ENCODE measurements at places on chromosomes 16 and 17.

DNA sequence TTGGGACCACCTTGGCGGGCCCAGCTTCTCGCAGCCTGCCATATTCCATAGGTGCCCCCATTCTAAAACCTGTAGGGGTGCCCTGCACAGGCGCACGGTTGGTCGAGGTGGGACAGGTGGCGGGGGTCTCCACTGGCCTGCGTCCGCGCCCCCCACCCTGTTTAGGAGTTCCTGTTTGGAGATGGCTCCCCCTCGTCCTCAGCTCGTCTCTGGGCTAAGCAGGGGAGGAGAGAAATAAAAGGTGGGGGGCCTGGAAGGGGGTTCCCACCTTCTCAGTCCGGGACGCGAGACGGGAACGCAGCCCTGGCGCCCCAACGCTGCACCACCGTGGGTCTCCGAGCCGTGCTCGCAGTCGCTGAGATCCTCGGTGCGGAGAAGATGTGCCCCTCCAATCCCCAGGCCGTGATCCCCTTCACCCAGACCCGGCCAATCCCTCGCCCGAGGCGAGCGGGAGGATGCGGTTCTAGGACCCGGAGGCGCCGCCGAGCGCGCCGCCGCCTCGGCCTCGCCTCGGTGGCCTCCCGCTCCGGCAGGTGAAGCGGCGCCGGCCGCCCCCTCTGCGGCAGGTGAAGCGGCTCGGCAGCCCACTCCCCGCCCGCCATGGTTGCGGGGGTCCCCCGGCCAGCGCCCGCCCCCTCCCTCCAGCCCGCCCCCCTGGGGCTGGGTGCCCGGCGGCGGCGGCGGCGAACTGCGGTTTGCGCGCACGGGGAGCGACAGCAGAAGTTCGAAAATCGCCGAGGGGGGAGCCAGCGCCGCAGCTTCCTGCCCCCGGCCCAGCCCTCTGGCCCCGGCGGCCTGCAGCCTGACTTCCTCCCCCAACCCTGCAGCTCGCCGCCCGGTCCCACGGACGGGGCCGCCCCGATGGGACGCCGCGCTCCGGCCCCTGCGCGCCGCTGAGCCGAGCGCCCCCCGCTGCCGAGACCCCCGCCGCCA, at the start of gene FMNL1:
Gene FMNL1 (plus strand): TSS at position 805 of the 933 bp plus-strand sequence. CDS start 240 bp downstream, outside the sequence.
- no peaks in the 10 kb centered on the region for H3K27me3 ChIP-seq
- peak within 1 kb of the TSS; percentile 92 for H3K4me3 ChIP-seq
- peak; percentile 82 for DNase-seq

- H3K4me3 ChIP-seq: no peak overlapping the region
- DNase-seq: no peak
- no peaks in the 10 kb centered on the region for H3K4me1 ChIP-seq
- peaks cover 13% of the 10 kb centered on the region for H3K36me3 ChIP-seq
Measured at GRCh38 chr16:72938795-72939164, 109.1 kb downstream of the ZFHX3 start.

- H3K36me3 ChIP-seq: no peaks in the 10 kb centered on the region
- no peak overlapping the region for H3K4me3 ChIP-seq
- peaks cover 15% of the 10 kb centered on the region for H3K27me3 ChIP-seq
- H3K4me1 ChIP-seq: peaks cover 17% of the 10 kb centered on the region
Measured at GRCh38 chr17:39615434-39615833, 7.7 kb upstream of the NEUROD2 start.

DNA sequence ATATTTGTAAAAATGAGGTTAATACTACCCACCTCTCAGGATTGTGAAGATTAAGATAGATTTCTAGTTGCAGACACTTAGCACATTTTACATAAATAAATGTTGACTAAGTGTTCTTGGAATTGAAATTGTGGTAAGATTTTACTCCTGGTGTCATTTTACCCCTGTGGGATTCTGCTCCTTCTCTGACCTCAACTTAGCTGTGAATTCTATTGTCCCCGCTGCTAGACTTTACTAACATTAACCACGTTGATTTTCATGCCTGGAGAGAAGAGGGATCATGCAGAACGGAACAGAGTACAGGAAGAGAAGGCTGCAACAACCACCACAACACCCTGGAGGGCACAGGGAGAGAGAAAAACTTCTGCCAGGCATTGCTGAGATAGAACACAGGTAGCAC, 2.1 kb upstream of the TOM1L1 start:
- no peak overlapping the region for H3K4me3 ChIP-seq
- H3K36me3 ChIP-seq: no peaks in the 10 kb centered on the region
- no peaks in the 10 kb centered on the region for H3K4me1 ChIP-seq
- no peak for DNase-seq

- H3K27ac ChIP-seq: no peak overlapping the region
- no peak for DNase-seq
- H3K4me1 ChIP-seq: no peaks in the 10 kb centered on the region
- no peak overlapping the region for H3K4me3 ChIP-seq
Measured at GRCh38 chr16:49183911-49184310, 97.7 kb downstream of the CBLN1 start.

GRCh38 chr16:85239239-85239638, 127.0 kb upstream of the CIBAR2 start:
- no peak overlapping the region for H3K27ac ChIP-seq
- no peak for DNase-seq
- no peak overlapping the region for H3K4me3 ChIP-seq
- H3K27me3 ChIP-seq: peaks cover 27% of the 10 kb centered on the region
- no peaks in the 10 kb centered on the region for H3K36me3 ChIP-seq

- no peak overlapping the region for H3K4me3 ChIP-seq
- DNase-seq: no peak
- peaks cover 28% of the 10 kb centered on the region for H3K4me1 ChIP-seq
Measured at GRCh38 chr17:78706271-78706915, 75.7 kb downstream of the CYTH1 start.

- no peaks in the 10 kb centered on the region for H3K27me3 ChIP-seq
- peaks cover 17% of the 10 kb centered on the region for H3K4me1 ChIP-seq
- DNase-seq: no peak
- H3K36me3 ChIP-seq: peaks cover 21% of the 10 kb centered on the region
- no peak overlapping the region for H3K4me3 ChIP-seq
Measured at GRCh38 chr16:4358236-4358635, 7.1 kb upstream of the PAM16 start.

DNA sequence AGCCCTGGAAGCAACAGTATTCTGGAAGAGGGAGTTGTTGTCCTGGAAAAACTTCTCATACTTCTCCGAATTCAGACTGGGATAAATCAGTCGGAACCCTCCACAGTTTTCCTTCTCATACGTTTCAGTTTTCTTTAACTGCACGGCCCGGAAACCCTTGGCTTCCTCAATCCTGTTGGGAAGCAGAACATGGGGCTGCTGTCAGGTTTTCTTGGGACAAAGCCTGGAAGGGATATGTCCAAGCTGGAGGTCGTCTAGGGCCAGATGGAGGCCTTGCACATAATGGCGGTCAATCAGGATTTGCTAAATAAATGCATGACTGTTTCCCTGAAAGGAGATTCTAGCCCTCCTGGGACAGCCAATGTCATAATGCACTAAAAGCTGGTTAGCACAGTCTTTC, 29.2 kb downstream of the TTLL6 start:
- no peak overlapping the region for H3K27ac ChIP-seq
- peaks cover 17% of the 10 kb centered on the region for H3K27me3 ChIP-seq
- no peak for DNase-seq
- no peaks in the 10 kb centered on the region for H3K36me3 ChIP-seq
- no peaks in the 10 kb centered on the region for H3K4me1 ChIP-seq

- no peak for DNase-seq
- H3K27me3 ChIP-seq: peaks cover 16% of the 10 kb centered on the region
- peaks cover 3% of the 10 kb centered on the region for H3K4me1 ChIP-seq
- H3K36me3 ChIP-seq: no peaks in the 10 kb centered on the region
- H3K4me3 ChIP-seq: no peak overlapping the region
- no peak overlapping the region for H3K27ac ChIP-seq
Measured at GRCh38 chr16:58384437-58385055, 7.7 kb upstream of the GINS3 start.

GRCh38 chr17:5788266-5788900, 204.1 kb upstream of the NLRP1 start:
- H3K27ac ChIP-seq: no peak overlapping the region
- DNase-seq: no peak
- no peaks in the 10 kb centered on the region for H3K4me1 ChIP-seq
- H3K27me3 ChIP-seq: peaks cover 5% of the 10 kb centered on the region
- no peaks in the 10 kb centered on the region for H3K36me3 ChIP-seq

GRCh38 chr17:48393283-48393682, 36.7 kb downstream of the SKAP1 start:
- no peaks in the 10 kb centered on the region for H3K36me3 ChIP-seq
- no peaks in the 10 kb centered on the region for H3K27me3 ChIP-seq
- no peaks in the 10 kb centered on the region for H3K4me1 ChIP-seq
- H3K4me3 ChIP-seq: no peak overlapping the region
- no peak for DNase-seq

- H3K4me1 ChIP-seq: no peaks in the 10 kb centered on the region
- peaks cover 9% of the 10 kb centered on the region for H3K27me3 ChIP-seq
- no peaks in the 10 kb centered on the region for H3K36me3 ChIP-seq
Measured at GRCh38 chr16:83619381-83620150, 188.2 kb upstream of the HSBP1 start.

GRCh38 chr16:84603140-84603816, 14.6 kb downstream of the COTL1 start:
- H3K4me3 ChIP-seq: peak overlapping the region; percentile 74
- H3K27ac ChIP-seq: peak overlapping the region; percentile 99
- H3K27me3 ChIP-seq: no peaks in the 10 kb centered on the region
- peaks cover 10% of the 10 kb centered on the region for H3K36me3 ChIP-seq

GRCh38 chr16:85935391-85935973, 36.5 kb downstream of the IRF8 start:
- DNase-seq: no peak
- no peaks in the 10 kb centered on the region for H3K36me3 ChIP-seq
- peak overlapping the region; percentile 66 for H3K4me3 ChIP-seq
- peaks cover 71% of the 10 kb centered on the region for H3K4me1 ChIP-seq
- peak overlapping the region; percentile 98 for H3K27ac ChIP-seq
- H3K27me3 ChIP-seq: no peaks in the 10 kb centered on the region

GRCh38 chr16:21643785-21644184, 8.6 kb downstream of the IGSF6 start:
- peaks cover 34% of the 10 kb centered on the region for H3K4me1 ChIP-seq
- H3K36me3 ChIP-seq: no peaks in the 10 kb centered on the region
- peak overlapping the region; percentile 93 for H3K27ac ChIP-seq
- H3K4me3 ChIP-seq: no peak overlapping the region

GRCh38 chr16:49744244-49745220, 111.4 kb downstream of the ZNF423 start:
- no peak overlapping the region for H3K4me3 ChIP-seq
- peaks cover 3% of the 10 kb centered on the region for H3K27me3 ChIP-seq

GRCh38 chr17:47605011-47605410, 44.7 kb upstream of the KPNB1 start:
- H3K27ac ChIP-seq: no peak overlapping the region
- no peak overlapping the region for H3K4me3 ChIP-seq
- peaks cover 22% of the 10 kb centered on the region for H3K36me3 ChIP-seq
- no peaks in the 10 kb centered on the region for H3K27me3 ChIP-seq
- DNase-seq: no peak

- H3K36me3 ChIP-seq: peaks cover 15% of the 10 kb centered on the region
- H3K27me3 ChIP-seq: no peaks in the 10 kb centered on the region
Measured at GRCh38 chr16:15874745-15875314, 13.6 kb downstream of the CEP20 start.

GRCh38 chr16:89190150-89190958, 10.0 kb downstream of the SLC22A31 start:
- H3K4me1 ChIP-seq: peaks cover 3% of the 10 kb centered on the region
- H3K27ac ChIP-seq: no peak overlapping the region
- no peaks in the 10 kb centered on the region for H3K27me3 ChIP-seq
- H3K36me3 ChIP-seq: no peaks in the 10 kb centered on the region

DNA sequence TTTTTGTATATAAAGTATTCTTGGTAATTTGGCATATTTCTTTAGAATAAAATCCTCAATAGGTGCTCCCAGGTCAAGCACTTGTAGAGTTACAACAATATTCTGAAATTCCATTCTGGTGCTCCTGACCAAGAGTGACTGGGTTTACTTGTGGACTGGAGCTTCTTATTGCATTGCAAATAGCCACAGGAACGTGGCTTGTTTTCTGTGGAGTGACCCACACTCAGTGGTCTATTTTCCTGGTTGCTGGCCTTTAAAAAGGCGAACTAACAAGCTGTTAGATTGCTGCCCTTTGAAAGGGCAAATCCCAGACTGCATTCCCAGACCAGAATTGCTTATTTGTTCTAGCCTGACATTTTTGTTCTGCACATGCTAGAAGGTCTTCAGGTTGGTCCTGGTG, 658.8 kb upstream of the GOT2 start:
- H3K27me3 ChIP-seq: no peaks in the 10 kb centered on the region
- no peaks in the 10 kb centered on the region for H3K36me3 ChIP-seq
- no peak overlapping the region for H3K27ac ChIP-seq
- no peak for DNase-seq

GRCh38 chr17:36943250-36944191, 5.2 kb upstream of the AATF start:
- peaks cover 21% of the 10 kb centered on the region for H3K4me1 ChIP-seq
- H3K4me3 ChIP-seq: no peak overlapping the region
- no peak for DNase-seq
- peaks cover 5% of the 10 kb centered on the region for H3K36me3 ChIP-seq
- no peak overlapping the region for H3K27ac ChIP-seq

GRCh38 chr16:23504453-23505179, 5.7 kb downstream of the GGA2 start:
- H3K36me3 ChIP-seq: peaks cover 19% of the 10 kb centered on the region
- no peak for DNase-seq
- H3K27me3 ChIP-seq: no peaks in the 10 kb centered on the region
- peaks cover 64% of the 10 kb centered on the region for H3K4me1 ChIP-seq

DNA sequence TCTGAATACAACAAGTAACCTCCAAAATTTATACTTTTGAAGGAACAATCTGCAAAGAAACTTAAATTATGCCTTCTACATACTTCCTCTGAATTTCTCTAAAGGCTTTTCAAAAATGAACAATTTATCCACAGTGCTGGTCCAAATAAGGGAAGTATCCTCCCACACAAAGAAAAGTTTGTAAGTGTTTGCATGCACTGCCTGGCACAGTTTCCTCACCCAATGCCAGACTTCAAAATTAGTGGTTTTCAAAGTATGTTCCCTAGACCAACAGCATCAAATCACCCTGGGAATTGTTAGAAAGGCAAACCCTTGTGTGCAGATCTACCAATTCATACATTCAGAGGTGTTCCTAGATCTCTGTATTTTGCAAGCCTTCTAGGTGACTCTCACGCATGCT, 82.5 kb downstream of the PCTP start:
- peaks cover 9% of the 10 kb centered on the region for H3K27me3 ChIP-seq
- H3K4me1 ChIP-seq: no peaks in the 10 kb centered on the region
- H3K36me3 ChIP-seq: no peaks in the 10 kb centered on the region

- peaks cover 15% of the 10 kb centered on the region for H3K36me3 ChIP-seq
- peaks cover 70% of the 10 kb centered on the region for H3K4me1 ChIP-seq
- DNase-seq: peak; percentile 88
- no peaks in the 10 kb centered on the region for H3K27me3 ChIP-seq
- H3K27ac ChIP-seq: peak overlapping the region; percentile 78
Measured at GRCh38 chr16:50282010-50282538, 15.7 kb downstream of the ADCY7 start.

GRCh38 chr16:88957433-88957767, 19.6 kb downstream of the CBFA2T3 start:
- H3K27ac ChIP-seq: peak overlapping the region; percentile 87
- peaks cover 24% of the 10 kb centered on the region for H3K36me3 ChIP-seq
- no peaks in the 10 kb centered on the region for H3K27me3 ChIP-seq

GRCh38 chr16:21708533-21709115, 44.9 kb downstream of the OTOA start:
- H3K27me3 ChIP-seq: peaks cover 7% of the 10 kb centered on the region
- DNase-seq: peak; percentile 88
- no peaks in the 10 kb centered on the region for H3K36me3 ChIP-seq
- no peak overlapping the region for H3K4me3 ChIP-seq
- H3K4me1 ChIP-seq: peaks cover 9% of the 10 kb centered on the region

GRCh38 chr17:75340631-75341030, 51.4 kb upstream of the SLC25A19 start:
- no peaks in the 10 kb centered on the region for H3K27me3 ChIP-seq
- DNase-seq: no peak
- peak overlapping the region; percentile 60 for H3K27ac ChIP-seq

- peaks cover 29% of the 10 kb centered on the region for H3K36me3 ChIP-seq
- no peak overlapping the region for H3K4me3 ChIP-seq
- H3K27me3 ChIP-seq: no peaks in the 10 kb centered on the region
Measured at GRCh38 chr16:74480150-74481029, 59.1 kb upstream of the CLEC18B start.
